ENCODE measurements at places on chromosomes 7 and 10.

- DNase-seq, result no peak
Measured at GRCh38 chr10:79431891-79432831, 13.3 kb downstream of the ZCCHC24 start.

DNA sequence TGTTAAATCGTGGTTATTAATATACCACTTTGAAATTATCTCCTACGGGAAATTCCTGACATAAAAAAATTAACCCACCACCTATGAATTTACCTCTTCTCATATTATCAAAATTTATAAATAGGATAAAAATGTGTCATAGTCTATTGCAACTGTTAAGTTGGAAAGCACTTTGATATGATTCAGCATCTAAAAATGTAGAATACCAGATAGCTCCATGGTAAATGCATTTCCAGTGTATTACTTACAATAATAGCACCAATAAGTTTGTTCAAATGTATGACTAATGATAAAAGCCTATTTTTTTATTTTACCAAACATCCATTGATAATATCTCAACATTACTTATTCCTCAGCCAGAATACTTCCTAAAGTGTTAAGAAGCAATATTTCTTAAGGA lies 13.6 kb upstream of the KCND2 start:
- no peak for DNase-seq

GRCh38 chr10:88347597-88348304 lies 235.4 kb downstream of the RNLS start:
- no peak for DNase-seq

DNA sequence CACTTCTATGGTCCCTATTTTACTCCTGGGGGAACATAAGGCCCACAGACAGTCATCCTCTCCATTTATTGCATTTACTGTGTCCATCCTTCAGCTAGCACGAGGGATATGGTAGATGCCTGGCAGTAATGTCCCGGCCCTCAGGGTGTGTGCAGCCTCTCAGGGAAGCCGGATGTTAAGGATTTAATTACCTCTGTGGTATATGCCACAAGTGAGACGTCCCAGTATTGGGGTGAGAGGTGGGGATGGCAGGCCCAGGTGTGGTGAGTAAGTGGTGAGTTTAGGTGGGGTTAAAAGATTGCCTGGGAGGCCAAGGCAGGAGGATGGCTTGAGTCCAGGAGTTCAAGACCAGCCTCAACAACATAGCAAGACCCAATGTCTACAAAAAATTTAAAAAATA lies 144.9 kb downstream of the SH3PXD2A start:
- DNase-seq, result no peak
